Ovary (tissue), 10 donors: ENCODE measurements at places on chromosomes 13 and 19. TPM values are rescaled to one million over a fixed set of nuclear protein-coding genes. Genes with fewer than 3 reads are reported as not detected.

- no peak overlapping the region for H3K27ac ChIP-seq
- no peaks in the 10 kb centered on the region for H3K4me1 ChIP-seq
- H3K36me3 ChIP-seq, result no peaks in the 10 kb centered on the region
- no peaks in the 10 kb centered on the region for H3K27me3 ChIP-seq
Measured at GRCh38 chr13:48679941-48680680, 26.4 kb downstream of the CYSLTR2 start.

DNA sequence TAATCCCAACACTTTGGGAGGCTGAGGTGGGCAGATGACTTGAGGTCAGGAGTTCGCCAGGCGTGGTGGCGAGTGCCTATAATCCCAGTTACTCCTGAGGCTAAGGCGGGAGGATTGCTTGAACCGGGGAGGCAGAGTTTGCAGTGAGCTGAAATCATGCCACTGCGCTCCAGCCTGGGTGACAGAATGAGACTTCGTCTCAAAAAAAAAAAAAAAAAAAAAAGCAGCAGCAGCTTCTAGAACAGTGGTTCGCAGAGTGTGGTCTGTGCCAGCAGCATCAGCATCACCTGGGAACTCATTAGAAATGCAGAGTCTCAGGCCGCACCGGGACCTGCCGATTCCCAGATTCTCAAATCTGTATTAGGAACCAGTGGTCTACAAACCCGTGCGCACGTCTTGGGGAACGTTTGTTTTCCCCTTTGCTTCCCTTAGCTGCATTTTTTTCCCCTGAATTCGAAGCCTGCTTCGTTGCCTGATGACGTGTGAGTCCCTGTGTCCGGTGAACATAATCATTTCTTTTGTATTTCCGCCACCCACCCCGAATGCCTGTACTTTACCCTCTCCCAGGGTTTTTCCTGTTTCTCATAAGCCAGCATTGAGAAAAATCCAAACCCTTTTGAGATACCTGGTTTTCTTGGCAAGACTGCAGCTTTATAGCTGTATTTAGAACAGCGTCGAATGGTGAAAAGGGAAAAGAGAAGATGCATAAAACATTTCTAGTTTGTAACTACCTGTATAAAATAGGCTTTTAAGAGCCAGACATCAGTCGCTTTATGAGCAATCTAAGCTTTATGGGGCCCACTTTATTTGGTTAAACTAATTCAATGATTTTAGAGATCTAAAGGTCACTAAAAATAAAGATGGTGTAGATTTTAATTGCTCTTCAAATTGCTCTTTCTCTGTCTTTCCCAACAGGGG lies 49.8 kb downstream of the BICRA start:
- H3K4me3 ChIP-seq, result no peak overlapping the region
- no peak for DNase-seq
- no peak overlapping the region for H3K27ac ChIP-seq
- H3K27me3 ChIP-seq, result no peaks in the 10 kb centered on the region
- no peaks in the 10 kb centered on the region for H3K36me3 ChIP-seq
- H3K4me1 ChIP-seq, result peaks cover 2% of the 10 kb centered on the region

GRCh38 chr13:77779552-77780272 lies 82.2 kb downstream of the SLAIN1 start:
- H3K27ac ChIP-seq, result no peak overlapping the region
- DNase-seq, result no peak
- H3K4me3 ChIP-seq, result no peak overlapping the region
- H3K4me1 ChIP-seq, result no peaks in the 10 kb centered on the region

LACC1 gene
- total RNA-seq, result 4.1 TPM

CHST8 gene
- 0.82 TPM for total RNA-seq
